ENCODE measurements at places on chromosomes 3 and 15.

- DNase-seq, result peak; percentile 73
These were observed 1.3 kb upstream of the SPTSSB start for GRCh38 chr3:161372321-161373260.

DNA sequence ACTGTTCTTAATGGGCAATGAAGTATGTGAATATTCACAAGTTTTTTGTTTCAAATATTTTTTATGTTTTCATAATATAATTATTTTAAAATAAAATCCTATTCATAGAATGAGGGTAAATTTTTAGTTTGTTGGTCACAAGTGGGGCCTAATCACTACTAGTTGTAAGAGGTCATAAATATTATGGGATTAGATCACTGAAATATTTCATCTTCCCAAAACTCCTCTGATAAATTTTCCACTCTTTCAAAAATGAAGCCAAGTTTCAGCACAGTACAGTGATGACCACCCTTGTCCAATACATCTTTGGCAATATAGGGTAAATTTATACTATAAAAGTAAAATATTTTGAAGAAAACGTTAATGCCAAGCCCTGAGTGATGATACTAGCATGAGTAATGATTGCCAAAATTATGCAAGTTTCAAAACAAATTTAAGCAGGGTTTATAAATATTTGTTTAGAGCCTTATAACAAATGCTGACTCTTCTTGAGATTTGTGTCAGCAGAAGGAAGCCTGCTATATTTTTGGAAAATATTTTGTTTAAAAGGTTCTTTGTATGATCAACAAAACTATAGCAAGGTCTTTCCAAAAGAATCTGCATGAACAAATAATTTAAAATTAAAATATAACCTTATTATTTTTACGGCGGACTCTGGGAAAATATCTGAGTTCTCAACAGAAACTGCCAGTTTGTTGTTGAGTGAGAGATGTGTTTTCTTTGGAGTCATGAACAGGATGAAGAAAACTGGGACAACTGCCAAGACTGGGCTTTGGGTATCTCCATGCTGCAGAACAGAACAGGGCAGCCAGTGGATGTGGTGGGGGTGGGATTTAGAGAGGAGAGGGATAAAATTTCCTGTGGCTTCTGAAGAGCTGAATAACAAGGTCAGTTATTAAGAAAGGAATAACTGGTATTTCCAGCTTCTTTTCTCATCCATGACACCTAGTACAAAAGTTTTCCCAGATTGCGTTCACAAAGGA is 17.9 kb upstream of the TM4SF1 start:
- no peak for DNase-seq

DNA sequence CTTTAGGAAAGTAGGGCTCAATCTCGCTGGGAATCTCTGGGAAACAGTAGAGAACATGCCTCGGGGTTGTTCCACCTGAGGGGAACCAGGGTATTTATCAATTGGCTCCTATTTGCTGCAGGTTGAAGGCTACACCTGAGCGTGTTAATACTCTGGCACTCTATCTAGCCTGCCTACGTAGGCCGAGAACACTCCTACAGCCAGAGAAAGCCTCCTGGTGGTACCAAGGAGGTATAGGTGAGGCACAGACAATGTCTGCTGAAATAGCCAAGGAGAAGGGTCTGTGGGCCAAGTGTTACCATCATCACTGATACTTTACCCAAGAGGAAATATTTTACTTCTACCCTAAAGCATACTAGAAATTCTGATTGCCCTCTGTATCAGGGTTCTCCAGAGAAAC is 341.0 kb upstream of the UBE2E2 start:
- no peak for DNase-seq

DNA sequence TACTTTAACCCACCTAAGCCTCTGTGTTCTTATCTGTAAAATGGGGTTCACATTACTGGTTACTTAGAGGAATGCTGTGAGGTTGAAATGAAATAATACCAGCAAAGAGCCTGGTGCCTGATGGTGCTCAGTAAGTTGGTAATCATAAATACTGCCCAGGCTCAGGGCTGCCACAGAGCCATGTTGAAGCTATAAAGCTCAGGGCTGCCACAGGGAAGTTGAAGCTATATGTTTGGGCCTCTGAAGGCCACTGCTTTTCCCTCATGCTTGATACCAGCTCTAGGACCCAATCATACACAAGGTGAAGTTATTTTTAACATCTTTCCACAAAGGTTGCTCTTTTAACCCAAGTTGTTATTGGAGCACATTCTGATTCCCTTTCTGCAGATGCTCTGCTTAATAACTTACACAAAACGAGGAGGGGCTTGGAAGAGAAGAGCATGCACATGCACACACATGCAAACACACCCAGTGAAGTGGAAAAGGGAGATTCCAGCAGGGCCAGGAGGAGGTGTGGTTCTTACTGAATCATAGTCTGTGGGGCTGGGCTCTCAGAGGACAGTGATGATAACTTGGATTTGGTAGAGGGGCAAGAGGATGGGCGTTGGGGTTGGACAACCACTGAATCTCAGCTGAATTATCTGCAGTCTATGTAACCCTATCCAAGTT is 17.4 kb downstream of the PARP14 start:
- no peak for DNase-seq

DNA sequence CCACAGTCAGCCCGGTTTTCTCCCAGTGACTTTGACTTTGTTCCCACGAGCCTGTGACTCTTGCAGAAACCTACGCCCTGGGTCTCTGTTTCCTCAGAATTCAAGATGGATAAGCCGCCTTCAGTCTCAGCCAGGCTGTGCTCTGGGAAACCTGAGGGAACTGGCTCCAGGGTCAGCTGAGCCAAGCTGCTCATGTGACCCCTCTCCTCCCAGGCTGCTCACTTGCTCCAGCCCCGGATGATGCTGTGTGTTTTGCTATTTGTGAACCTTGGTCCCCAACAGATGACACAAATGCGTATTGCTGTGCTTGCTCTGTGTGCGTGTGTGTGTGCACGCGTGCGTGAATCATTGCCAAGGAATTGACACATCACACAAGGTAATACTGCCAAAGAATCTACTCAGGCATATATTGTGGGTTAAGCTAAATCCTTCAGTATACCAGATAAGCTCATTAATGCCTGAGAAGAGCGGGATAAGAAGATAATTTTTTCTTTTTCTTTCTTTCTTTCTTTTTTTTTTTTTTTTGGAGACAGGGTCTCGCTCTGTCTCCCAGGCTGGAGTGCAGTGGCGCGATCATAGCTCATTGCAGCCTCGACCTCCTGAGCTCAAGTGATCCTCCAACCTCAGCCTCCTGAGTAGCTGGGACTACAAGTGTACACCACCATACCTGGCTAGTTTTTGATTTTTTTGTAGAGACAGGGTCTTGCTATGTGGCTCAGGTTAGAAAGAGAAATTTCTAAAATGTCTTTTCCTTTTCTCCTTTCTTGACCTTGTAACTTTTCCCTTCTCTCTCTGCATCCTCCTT is 29.2 kb upstream of the UMPS start:
- no peak for DNase-seq

DNA sequence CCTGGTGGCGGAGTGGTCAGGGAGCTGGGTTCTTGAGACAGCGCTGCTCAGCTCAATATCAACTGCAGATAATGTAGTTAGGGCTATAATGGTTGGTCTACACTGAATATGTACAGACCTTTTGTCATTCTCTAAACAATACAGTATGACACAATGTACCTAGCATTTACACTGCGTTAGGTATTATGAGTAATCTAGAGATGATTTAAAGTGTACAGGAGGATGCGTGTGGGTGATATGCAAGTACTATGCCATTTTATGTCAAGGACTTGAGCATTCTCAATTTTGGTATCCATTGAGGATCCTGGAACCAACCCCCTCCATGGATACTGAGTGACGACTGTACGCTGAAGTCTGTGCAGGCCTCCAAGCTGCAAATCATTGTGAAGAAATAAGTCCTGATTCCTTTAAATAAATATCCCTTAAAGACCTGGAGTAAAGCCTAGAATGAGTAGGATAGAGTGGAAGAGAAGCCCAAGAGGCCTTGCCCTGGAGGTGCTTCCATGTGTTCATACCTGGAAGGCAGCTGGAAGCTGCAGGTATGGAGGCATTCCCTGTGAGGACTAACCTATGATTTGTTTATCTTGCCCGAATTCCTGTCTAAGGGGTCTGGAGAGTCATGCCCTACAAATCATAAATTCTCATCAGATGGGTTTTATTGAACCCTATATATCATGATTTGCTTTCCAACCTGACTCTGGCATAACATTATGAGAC is 15.7 kb upstream of the RTP1 start:
- DNase-seq, result no peak

DNA sequence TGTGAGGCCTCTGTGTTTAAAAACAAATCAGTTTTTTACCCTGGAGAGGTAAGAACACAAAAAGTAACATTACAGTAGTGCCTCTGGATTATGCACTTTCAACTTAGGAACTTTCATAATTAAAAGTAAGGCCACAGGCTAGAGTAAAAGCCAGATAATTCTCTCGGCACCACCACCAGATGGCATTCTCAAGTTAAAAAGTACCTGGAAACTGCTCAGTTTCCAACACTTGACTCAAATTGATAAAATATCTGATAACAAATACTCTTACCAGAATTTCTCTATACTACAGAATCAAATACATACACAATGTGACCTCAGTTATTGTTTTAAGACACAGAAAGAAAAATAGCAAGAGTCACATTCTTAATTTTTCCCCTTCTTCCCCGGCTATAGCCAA is 19.9 kb downstream of the SPICE1 start:
- DNase-seq, result peak; percentile 14

DNA sequence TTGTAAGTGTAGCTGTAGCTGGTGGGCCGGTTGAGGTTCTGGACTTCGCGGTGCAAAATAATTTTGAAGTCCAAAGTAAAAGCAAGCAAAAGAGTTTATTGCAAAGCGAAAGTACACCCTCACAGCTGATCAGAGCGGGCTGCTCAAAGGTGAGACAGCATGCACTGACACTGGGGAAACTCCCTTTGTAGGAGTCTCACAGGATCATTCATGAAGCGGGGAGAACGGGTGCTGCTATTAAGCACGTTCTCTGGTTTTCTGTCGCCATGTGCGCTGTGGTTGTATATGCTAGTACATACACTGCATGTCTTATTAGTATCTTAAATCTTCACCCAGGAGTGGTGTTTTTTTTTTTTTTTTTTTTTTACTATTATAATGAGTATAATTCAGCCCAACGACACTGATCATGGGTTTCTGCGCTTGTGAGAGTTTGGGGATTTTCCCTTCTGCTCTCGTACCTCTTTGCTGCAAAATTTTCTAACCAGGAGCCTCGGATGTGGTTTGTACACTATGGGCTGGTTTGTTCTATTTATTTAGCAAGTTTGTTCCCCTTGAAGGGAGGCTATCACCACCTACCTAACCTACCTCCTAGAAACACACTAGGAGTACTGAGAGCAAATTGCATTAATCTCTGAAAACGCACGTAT is 1.4 kb upstream of the AP4E1 start:
- no peak for DNase-seq

DNA sequence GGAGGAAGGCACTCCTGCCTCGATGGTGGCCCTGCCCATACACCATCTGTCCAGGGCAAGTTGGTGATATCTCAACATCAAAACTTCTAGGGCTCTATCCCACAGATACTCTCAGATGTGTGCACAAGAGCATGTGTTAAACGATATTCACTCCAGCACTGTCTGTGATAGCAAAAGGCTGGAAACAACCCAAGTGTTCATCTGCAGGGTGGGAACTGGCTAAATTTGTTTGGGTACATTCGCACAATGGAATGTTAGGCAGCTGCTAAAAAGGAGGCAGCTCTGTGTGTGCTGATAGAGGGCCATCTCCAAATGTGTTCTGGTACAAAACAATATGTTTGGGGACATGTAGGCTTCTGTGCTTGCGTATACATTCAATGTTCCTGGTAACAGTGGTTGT is 19.8 kb downstream of the IGDCC4 start:
- no peak for DNase-seq

DNA sequence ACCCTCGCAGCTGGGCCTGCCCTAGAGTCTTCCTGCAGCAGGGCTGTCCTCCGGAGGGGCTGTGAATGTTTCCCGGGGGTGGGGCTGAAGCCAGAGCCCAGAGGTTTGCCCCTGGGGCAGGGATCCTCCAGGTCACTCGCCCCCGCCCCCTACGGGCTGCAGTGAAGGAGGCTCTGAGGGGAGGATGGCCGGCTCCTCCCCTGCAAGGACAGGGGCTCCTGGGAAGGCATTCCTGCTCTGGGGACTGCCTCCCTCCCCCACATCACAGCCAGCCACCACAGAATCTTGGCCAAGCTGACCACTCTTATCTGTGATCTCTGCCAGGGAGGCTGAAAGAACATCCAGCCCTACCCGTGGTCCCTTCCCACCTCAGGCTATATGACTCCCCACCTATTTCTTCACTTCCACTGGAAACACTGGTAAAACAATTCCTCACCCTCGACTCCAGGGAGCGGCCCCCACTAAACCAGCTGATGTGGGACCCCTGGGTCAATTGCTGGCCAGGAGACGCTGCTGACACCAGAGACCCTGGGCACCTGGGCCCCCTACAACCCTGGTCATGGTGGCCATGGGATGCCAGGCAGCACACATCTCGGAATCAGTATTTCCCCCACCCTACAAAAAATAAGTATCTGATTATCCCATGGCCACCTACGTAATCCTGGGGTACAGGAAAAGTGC is 66.0 kb downstream of the HMCES start:
- peak; percentile 30 for DNase-seq

DNA sequence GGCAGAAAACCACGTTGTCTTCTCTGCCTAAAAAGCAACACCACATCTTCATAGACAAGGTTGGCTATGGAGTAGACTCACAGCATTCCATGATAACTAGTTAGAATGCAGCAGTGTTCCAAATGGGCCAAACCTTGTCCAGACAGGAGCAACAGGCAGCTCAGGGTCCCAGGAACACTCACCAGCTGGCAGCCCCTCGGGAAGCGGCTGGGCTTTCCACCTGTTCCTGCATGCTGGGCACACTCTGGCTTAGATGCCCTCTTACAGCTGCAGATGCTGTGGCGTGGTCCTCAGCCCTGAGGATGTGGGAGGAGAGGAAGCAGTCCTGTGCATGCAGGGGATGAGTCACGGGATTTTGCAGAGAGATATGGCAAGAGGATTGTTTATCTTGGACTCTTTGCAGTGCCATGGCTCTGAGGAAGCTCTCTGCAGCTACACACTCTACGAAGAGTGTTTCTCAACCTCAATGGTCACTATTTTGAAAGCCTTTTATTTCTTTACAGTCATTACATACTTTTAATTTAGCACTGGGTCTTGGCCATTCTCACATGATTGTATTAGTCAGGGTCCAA is 11.3 kb downstream of the NRROS start:
- DNase-seq, result no peak

DNA sequence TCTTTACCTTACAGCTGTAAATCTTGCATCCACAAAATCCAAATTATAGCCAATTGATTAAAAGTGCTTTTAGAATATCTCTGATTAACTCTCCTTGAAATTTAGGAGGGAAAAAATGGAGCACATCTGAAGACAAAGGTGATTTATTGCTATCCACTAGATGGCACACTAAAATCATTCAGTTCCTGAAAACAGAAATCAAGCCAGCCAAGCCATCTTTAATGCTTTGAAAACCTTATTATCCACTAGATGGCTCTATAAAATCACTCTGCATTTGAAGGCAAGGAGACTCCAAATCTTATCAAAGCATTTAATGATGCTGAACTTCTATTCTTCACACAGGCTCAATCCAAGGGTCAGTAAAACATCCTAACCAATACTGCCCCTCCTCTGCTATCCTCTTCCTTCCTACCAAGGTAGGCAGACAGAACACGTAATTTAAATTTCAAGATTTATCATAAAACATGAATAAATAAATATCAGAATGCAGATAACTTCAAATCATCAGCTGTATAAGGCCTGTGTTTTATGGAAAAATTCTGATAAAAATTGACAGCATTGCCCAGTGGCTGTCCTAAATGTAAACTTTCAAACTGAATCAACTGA is 48.4 kb downstream of the GOLIM4 start:
- DNase-seq, result peak; percentile 13
